ENCODE measurements at places on chromosomes 7 and 10. TPM values are rescaled to one million over a fixed set of nuclear protein-coding genes. Genes with fewer than 3 reads are reported as not detected.

The FAM25G gene
- total RNA-seq, result not detected

The PRSS1 gene
- total RNA-seq, result not detected

The PPP1R3C gene
- total RNA-seq, result not detected

The OPN4 gene
- total RNA-seq, result not detected

The SUMF2 gene
- 140 TPM for total RNA-seq

The TCAF1 gene
- total RNA-seq, result 13.6 TPM

The ENTPD1 gene
- total RNA-seq, result 6.7 TPM

The LRMDA gene
- not detected for total RNA-seq

The FAM241B gene
- total RNA-seq, result 10.6 TPM

- DNase-seq, result no peak
These were observed 36.5 kb upstream of the TMEM140 start for GRCh38 chr7:135111379-135111778.

GRCh38 chr7:66076462-66077329 lies 1.1 kb downstream of the ASL start:
- DNase-seq, result no peak

DNA sequence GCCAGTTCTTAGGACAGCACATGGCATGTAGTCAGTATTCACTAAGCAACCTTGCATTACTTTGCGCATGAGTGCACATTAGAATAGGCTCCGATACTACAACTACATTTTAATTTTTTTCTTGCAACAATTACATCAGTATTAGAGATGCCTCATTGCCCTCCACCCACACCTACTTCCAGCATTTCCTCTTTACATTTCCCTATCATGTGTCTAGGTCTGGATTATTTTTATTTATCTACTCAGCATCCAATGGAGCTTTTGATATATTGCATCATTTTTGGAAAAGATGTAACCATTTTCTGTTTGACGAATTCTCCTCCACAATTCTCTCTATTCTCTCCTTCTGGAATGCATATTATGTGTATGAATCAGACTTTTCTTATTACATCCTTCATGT lies 258.2 kb upstream of the GLI3 start:
- DNase-seq, result no peak

DNA sequence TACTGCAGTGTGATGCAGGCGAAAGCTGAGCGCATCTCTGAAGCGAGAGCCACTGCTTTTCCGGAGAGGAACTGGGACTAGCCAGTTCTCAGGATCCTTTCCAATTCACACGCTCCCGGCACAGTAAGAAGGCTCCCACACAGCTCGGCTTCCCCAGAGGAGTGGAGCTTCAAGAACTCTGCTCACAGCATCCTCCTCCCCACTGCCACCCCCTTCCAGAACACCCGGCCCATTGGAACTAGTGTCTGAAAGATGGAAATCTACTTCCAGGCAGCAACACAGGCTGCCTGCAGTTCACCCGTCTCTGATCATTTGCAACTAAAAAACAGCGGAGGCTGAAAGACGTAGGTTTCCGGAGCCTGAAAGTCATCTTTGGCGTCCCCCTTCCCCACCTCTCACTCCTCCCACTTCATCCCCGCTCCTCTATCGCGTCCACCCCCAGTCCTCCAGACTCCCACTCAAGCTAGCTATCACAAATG lies at the start of gene DGKB:
Gene DGKB (minus strand): TSS at position 163 of the 479 bp plus-strand sequence.
- DNase-seq, result no peak

DNA sequence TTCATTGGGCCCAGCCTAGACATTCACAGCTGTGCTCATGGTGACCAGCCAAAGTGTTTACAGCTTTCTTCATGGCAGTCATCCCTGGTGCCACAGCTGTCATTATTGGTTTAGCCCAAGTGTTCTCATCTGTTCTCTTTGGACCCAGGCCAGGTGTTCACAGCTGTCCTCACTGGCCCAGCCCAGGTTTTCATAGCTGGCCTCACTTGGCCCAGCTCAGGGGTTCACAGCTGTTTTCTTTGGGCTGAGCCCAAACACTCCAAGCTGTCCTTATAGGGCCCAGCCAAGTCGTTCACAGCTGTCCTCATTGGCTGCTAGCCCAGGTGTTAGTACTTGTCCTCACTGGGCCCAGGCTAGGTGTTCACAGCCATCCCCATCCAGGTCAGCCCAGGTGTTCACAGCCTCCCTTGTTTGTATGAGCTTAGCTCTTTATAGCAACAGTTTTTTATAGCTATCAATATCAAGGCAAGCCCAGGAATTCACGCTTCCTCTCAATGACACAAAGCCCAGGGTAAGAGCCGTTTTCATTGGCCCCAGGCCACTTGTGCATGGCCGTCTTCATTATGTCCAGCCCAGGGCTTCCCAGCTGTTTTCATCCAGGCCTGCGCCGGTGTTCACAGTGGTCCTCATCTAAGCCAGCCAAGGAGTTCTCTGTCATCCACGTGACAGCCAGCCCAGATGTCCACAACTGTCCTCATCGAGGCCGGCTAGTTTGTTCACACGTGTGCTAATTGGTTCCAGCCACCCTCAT lies 11.6 kb downstream of the FRG2B start:
- no peak for DNase-seq

- no peak for DNase-seq
These were observed 159.9 kb downstream of the MGMT start for GRCh38 chr10:129626796-129627435.

DNA sequence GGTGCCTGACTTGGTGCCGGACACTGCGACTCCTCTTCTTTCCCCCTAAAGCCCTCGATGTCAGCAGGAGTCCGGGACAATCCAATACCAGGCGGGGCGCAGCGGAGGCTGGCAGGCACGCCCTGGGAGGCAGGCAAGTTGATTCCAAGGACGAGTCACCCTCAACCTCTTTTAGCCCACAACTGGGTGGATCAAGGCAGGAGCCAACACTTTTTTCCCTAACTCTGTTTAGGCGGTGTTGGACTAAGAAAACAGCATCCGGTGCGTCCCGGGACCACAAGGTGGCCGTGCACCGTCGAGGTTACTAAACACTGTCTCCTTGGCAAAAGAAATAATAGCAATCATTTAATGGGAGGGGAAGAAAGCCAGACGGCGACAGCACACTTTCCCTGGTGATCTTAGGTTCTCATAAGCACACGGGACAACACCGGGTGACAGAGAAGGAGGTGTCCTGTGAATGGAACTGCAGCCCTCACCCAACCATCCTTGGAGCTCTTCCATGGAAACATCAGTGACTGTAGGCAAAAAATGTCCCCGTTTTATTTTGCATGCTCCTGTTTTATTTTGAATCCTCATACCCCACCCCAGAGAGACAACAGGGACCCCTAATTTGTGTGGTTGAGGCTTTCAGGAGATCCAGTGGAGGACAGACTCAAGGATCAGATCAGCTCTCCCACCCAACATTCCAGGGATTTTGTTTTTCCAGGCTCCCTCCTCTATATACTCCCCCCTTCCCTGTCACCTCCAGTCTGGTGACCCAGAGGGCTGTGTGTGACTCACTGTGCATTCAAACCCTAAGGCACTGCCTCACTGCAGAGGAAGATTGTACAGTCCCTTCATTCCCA lies 1.3 kb upstream of the CALCR start:
- no peak for DNase-seq

GRCh38 chr7:110974441-110974840 lies 116.5 kb upstream of the LRRN3 start:
- no peak for DNase-seq

- DNase-seq, result no peak
These were observed 99.6 kb downstream of the SVIL start for GRCh38 chr10:29535012-29535777.

- no peak for DNase-seq
These were observed 475.5 kb downstream of the NXPH1 start for GRCh38 chr7:8908889-8909288.

GRCh38 chr7:113775401-113775800 lies 143.4 kb downstream of the PPP1R3A start:
- no peak for DNase-seq

GRCh38 chr7:81235997-81236396 lies 317.1 kb upstream of the SEMA3C start:
- DNase-seq, result no peak

DNA sequence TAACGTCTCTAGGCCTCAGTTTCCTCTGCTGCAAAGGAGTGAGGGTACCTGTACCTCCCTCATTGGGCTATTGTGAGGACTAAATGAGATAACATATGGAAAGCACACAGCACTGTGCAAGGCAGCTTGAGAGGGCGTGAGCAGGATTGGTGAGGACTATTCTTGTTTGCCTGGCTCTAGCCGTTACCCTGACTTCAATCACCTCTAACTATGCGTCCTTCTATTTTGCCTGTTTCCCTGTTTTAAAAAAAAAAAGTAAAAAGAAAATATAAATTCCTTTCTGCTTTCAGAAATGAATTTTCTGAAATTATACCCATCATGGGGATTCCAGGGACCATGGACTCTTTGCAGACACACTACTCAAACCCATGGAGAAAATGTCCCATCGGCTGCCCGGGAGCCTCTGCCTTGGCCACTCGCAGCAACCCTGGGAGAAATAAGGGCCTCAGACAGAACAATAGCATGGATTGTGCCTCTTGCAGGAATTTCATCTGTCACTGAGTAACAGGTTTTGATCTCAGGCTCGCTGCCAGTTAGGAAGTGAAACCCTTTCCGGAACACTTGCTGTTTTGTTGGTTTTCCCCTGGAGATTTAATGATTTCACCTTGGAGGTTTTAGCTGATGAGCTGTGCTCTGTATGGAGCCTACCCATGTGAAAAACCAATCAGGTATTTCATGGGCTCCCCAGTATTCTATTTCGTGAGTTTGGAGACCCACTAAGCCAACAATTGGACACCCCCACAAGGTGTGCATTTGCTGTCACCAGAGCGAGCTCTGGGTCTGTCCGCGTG lies 55.6 kb downstream of the STEAP1B start:
- DNase-seq, result no peak

- no peak for DNase-seq
These were observed 159.5 kb upstream of the ZNF32 start for GRCh38 chr10:43808136-43808535.

GRCh38 chr10:7045891-7046599 lies 364.8 kb downstream of the SFMBT2 start:
- no peak for DNase-seq

- no peak for DNase-seq
These were observed 162.0 kb downstream of the KLF6 start for GRCh38 chr10:3622845-3623621.

DNA sequence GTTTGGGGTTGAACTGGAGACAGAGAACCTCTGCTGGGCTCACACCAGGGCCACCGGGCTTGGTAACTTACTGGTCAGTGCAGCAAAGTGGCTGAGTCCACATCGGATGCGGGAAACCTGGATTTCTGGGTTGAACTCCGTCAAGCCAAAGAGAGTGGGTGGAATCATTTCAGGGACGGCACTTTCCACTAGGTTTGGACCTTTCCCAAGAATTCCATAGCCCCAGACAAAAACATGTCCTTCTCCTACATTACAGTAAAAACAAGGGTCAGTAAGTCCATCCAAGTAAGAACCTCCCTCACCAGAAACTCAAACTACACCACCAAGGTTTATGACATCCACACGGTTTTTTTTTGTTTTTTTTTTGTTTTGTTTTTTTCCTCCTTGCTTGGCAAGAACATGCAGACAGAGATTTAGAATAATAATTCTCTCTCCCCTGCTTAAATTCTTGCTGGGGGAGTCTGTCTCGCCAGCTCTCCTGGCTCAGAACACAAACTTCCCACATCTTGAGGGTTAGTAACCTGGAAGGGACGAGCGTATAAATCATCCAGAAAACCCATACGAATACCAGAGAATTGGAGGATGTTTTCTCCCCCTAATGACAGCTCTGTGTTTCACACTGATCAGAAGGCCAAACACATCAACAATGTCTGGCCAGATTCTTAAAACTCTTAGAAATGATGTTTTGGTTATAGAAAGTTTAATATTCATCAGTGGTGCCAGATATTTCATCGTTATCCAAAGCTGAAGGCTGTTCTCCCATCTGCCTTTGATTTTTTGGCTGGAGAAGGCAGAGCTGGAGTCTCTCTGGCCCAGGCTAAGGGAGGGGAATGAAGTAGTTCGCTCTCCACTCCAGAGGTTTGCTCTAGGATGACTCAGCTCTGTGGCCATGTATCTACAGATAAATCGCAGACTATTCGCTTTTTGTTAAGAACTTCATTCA lies 17.5 kb downstream of the RCC1L start:
- DNase-seq, result no peak

DNA sequence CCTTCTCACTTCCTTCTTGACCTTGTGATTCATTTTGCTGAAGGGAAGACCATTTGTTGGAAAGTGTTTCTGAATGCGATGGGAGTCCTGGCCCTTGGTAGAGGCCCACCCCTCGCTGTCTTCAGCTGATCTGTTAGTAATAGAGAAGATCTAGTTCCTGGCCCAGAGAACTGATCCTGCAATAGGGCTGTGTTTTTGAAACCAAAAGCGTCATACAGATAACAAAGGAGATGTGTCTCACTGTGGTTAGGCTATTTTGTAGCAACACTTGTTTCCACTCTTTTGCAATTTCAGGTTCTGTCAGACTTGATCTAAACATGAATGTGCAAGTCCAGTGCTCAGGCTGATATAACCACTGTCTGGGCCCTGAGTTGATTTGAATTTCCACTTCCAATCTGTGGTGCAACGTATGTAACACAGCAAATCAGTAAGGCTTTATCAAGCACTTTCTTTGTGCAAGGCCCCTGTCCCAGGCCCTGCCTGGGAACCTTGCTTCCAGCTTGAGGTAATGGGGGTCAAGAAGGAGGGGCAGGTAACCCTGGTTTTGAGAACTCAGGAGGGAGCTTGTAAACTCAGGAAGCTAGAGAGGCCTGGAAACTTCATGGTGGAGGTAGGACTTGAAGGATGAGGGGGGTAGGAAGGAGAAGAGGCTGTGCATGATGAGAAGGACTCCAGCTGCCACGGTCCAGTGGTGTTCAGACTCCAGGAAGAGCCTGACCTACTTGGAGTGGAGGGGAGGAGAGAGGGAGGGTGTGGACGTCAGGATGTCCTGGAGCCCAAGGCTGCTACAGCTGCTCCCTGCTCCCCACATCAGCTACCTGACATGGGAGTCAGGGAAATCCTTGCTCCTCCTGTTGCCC lies 42.2 kb upstream of the SRGN start:
- no peak for DNase-seq

DNA sequence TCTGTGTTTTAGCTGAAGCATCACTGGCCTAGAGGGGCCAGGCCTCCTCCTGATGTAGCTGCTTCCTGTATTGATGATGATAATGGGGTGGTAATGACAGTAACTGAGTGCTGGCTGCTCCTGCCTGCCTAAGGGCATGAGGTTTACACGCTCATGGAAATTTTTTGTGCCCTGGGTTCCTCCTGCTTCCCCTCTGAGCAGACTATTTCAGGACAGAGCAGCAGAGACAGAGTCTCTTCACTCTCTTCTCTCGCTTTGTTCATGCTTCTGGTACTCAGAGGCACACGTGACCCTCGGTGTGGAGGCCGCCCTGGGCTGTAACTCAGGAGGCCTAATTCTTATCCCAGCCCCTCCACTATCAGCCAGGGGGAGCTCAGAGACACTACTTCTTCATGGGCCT lies 27.9 kb downstream of the LRRC20 start:
- DNase-seq, result no peak

GRCh38 chr10:4931587-4931986 lies 31.6 kb upstream of the AKR1C1 start:
- DNase-seq, result no peak

GRCh38 chr7:55250313-55250712 lies 114.8 kb upstream of the LANCL2 start:
- no peak for DNase-seq

DNA sequence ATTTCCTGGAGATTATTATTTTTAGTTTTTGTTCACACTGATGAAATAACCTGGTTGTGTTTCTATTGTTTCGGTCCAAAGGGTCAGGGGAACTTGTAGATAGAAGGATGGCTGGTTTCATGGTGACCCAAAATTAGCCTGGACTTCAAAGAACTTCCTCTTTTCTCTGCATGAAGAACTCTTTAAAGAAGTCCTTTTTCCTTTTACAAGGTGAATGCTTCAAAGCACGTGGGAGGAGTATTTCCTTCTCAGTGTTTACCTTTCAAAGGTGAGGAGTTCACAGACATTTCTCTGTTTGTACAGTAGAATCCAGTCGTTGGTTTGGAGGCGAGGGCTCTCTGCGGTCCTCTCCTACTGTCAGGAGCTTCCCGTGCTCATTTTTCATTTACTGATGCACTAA lies 561.7 kb downstream of the GATA3 start:
- no peak for DNase-seq
